Stimulated activated CD8-positive, alpha-beta memory T cell treated with anti-CD3 and anti-CD28 coated beads, Interleukin-2, amount 100 ng/mL, for 1 hour (primary cell): ENCODE measurements at places on chromosomes 4 and X.

DNA sequence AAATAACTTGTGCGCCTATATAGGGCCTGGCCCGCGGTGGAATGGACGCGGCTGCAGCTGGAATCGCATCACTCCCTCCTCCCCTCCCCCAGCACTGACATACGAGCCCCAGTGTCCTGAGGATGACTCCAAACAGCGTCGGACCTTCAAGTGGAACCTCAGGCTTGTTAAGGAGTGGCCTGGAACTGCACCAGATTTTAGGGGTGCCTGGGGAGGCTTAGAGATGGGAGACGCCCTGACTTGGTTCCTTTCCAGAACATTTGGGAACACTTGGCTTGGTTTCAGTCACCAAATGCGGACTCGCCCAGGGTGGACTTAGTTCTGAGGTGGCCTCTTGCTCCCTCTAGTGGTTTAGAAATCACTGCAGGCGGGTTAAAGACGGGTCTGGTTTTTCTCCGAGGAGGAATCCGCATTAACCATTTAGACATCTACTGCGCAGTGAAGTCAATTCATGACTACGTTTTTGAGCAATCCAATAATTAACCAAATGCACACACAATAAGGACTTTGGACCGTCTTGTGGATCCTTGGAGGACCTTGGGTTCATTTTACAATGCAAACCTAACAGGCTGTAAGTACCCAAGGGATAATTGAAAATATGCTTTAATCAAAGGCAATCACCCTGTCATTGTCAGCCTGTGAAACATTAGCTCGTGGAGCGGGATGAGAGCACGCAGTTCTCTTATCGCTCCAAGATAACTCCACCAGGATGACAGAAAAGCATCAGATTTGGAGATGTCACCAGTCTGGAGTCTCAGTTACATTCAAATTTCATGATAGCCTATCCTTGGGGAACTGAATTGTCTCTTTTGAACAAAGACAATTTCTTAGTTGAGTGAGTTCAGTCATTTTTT, 11.2 kb upstream of the PDGFRA start:
- DNase-seq: peak; percentile 24

GRCh38 chrX:45768666-45769236, 568.1 kb upstream of the DIPK2B start:
- DNase-seq: no peak

DNA sequence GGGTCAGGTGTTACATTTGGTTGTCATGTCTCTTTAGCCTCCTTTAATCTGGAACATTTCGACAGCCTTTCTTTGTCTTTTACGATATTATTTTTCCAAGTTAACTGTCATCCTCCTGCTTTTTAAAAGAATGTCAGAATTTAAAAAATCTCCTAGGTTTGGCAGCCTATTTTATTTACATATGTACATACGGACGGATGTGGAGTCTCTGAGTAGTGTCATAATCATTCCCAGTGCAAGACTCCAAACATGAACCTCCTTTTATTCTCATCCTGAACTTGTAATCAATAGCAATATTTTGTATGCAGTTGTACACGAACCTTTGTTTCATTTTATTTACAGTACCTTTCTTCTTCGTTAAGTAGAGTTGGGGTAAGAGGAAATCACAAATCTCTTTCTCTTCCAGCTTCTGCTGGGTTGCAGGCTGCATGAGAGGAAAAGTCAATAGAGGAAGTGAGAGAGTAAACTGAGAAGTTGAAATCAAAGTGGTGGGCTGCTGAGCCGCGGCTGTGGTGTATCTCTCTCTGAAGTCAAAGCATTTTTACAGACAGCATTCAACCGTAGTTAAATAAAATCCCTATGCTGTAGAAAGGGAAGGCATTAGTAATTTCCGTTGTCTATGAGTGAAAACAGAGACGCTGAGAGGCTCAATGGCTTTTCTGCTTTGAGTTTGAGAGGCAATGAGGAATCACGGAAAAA, 53.9 kb upstream of the RPS6KA3 start:
- no peak for DNase-seq

GRCh38 chr4:53314252-53314651, 51.6 kb downstream of the SCFD2 start:
- no peak for DNase-seq

- no peak for DNase-seq
These were observed 60.8 kb downstream of the SUPT20HL2 start for GRCh38 chrX:24253030-24253429.

GRCh38 chr4:67437974-67438713, 107.2 kb downstream of the CENPC start:
- no peak for DNase-seq

DNA sequence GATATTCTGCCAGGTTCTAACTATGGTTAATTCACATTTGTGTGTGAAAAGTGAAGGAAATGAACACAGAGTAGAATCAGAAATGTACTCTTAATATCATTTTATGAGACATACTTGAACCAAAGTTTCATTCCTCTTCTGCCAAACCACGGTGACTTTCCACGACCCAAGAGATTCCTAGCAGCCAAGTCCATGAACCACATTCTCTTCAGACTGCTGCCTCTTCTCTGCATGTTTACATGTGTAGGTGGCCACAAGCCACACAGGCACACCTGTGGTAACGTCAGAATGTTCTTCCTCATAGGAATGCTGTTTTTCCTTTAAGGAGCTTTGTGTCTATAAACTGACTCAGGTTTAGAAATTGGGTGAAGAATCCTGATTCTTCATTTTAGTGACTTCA, 1411.2 kb downstream of the RAPGEF2 start:
- DNase-seq: no peak

DNA sequence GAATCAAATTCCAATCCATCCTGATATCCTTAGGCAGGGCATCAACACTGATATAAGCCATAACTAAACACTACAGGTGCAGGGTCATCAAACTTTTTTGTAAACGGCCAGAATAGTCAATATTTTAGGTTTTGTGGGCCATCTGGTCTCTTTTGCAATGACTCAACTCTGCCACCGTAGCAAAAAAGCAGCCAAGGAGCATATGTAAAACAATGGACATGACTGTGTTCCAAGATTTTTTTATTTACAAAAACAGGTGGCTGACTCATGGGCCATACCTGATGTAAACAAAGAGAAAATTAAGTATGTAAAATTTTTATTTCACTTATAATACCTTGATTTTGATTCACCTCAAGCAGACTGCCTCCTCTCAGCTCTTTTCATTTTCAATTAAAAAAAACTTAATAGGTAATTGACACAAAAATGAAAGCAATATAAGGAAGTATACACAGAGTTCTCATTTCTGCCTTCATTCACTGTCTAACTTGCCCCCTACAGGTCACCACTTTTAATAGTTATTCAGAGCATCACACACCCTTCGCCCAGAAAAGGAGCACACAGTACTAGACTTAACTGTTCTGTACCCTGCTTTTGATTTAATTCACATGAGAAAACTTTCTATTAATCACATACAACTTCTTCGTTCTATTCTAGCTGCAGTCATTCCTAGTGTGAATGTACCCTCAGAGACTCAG, 35.3 kb upstream of the GPM6B start:
- DNase-seq: no peak

- DNase-seq: no peak
These were observed 719 bp upstream of the BGN start for GRCh38 chrX:153494061-153494460.

GRCh38 chr4:24007860-24008261, 118.0 kb upstream of the PPARGC1A start:
- DNase-seq: no peak
